CD4-positive, alpha-beta T cell treated with Interleukin-2 at 100 ng/mL for 4 hours (primary cell): ENCODE measurements at places on chromosomes 1 and 21.

DNA sequence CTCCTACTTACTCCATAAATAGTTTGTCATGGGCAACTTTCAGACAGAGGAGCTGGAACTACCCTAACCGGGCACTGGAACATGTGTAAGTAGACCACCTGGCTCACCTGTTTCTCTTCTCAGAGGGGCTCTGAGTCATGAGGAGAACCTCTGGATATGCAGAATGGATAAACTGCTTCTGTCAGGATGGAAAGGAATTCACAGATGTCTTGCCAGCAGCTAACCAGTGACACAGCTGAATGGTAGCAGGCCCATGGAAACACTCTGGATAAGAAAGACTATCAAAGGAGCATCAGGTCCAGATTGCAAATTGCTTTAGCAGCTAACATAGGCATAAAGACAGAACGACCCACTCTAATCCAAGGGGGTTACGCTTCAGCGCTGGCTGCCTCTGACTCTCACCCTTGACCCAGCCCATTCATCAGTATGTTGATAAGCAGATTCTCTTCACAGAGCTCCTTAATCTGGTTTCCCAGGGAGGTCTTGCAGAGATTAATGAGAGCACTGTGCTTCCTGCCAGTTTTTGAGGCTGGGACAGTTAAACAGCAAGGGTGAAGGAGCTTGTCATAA, 54.2 kb downstream of the HIVEP3 start:
- no peak for DNase-seq

GRCh38 chr21:37463083-37463801, 96.7 kb downstream of the DYRK1A start:
- peak; percentile 46 for DNase-seq

GRCh38 chr1:45974541-45975269, 157.7 kb downstream of the PIK3R3 start:
- DNase-seq: no peak

DNA sequence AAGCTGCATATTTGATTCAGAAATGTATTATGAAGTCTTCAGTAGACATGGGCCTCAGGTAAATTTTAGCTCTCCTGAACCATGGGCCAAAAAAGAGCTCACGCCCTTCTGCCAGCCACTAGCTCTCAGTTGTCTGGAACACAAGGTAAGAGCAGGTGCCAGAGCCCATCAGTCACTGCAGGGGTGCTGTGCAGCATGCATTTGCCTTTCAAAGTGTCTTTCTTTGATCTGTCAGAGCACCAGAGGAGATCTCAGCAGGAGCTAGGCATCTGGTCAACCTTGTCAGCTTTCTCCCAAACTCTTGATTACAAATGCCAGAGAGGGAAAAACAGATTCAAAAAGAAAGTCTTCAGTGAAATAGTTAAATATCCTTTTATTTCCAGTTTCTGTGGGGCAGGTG, 332.3 kb downstream of the COL11A1 start:
- DNase-seq: no peak

- peak; percentile 89 for DNase-seq
Measured at GRCh38 chr1:209768354-209768774, 12.5 kb downstream of the TRAF3IP3 start.

DNA sequence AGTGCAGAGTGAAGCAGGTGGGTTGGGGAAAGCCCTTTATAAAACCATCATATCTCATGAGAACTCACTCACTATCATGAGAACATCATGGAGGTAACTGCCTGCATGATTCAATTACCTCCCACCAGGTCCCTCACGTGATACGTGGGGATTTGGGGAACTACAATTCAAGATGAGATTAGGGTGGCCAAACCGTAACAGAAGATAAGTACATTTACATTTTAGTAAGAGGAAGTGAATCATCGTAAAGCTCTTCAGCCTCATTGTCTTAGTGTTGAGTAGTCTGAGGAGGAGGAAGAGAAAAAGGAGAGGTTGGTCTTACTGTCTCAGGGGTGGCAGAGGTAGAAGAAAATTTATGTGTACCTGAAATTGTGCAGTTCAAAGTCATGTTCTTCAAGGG, 1053.4 kb upstream of the ADGRL4 start:
- DNase-seq: no peak
